ENCODE measurements at places on chromosomes 16 and 17. TPM values are rescaled to one million over a fixed set of nuclear protein-coding genes. Genes with fewer than 3 reads are reported as not detected.
A peak's percentile ranks its signal among the peaks of the same experiment; 100 is the strongest.

GRCh38 chr16:74862743-74863244 lies 88.2 kb upstream of the FA2H start:
- no peak for DNase-seq

- no peak for DNase-seq
Measured at GRCh38 chr17:38750044-38750311, 1.8 kb upstream of the PCGF2 start.

- DNase-seq, result no peak
Measured at GRCh38 chr17:72222661-72223380, 102.0 kb downstream of the SOX9 start.

DNA sequence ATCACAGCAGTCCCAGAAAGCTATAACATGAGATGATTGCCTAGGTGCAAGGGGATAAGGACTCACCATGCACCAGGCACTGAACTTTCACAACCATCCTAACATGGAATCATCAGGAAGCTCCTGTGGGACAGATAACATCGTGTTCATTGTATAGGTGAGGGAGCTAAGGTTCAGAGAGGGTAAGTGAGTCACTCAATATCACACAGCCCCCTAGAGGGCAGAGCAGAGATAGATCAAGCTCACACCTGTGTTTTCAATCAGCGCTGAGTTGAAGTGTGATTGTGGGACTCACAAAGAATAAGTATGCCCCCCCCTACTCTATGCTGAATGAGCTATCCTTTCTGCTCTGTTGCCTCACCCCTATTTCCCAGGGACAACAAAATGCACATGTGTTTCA lies 377.7 kb upstream of the ERCC4 start:
- no peak for DNase-seq

DNA sequence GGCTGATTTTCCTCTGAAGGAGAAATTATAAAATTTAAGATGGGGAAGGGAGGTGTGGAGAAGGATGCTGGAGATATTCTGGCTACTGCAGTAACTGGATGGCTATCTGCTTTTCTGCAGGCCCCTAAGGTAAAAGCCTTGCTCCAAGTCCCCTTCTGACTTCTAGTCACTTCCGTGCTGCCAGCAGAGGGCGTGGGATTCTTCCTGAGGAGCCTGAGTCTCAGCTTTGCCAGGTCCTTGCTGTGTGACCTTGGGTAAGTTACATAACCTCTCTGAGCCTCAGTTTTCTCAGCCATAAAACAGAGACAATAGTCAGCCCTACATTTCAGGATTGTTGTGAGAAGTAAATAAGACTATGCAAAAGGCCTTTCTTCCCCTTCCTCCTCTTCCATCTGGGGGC lies 24.3 kb upstream of the TMEM220 start:
- DNase-seq, result no peak

- no peak for DNase-seq
Measured at GRCh38 chr16:24146518-24146917, 109.6 kb upstream of the CACNG3 start.

DNA sequence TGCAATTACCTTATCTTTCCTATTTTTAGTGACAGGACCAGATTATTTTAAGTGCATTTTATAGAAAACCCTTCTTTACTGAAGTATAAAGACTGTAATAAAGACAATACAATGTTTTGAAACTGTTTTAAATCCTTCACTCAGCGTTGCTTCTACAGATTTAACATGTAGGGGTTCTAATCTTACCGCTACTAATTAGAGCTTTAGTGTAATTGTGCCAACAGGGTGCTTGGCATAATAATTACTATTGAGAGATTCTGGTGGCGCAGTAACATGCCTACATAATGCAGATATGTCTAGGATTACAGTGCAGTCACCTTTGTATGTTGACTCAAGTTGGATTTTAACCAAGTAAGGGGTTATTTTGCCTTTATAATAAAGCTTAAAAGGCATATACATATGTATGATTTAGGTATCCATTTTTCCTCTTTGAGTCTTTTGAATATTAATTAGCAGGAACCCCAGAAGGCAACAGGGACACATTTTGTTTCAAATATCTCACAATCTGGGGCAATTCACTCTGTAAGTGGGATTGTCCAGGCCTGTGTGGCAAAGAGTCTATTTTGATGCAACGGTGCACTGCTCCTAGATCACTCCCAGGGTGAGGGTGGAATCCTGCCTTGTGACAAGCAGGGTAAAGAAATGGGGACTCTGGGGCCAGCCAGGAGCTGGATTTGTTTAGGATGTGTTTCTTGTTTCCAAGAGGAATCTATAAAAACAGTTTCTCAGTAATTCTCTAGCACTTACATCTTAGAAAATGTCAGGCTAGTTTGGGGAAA lies 604.7 kb upstream of the SALL1 start:
- no peak for DNase-seq

GRCh38 chr17:34305606-34306005 lies 13.6 kb upstream of the CCL8 start:
- DNase-seq, result no peak

DNA sequence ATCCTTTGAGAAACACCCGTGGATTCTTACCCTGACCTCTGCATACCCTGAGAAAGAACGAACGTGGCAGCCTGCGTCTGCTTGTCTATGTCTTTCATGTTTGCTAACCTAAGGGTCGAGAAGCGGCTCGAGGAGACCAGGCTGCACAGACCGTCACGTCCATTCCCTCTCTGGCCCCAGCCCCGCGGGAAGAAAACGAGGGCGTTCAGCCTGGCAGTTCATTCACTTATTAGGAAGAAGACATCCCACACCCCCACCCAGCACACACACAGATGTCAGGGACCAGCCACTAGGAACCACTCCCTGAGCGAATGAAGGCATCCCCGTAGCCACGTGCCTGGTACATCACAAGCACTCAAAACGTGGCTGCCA lies 655 bp upstream of the MTHFSD start:
- no peak for DNase-seq

- no peak for DNase-seq
Measured at GRCh38 chr17:34565713-34566112, 13.7 kb upstream of the TMEM132E start.

DNA sequence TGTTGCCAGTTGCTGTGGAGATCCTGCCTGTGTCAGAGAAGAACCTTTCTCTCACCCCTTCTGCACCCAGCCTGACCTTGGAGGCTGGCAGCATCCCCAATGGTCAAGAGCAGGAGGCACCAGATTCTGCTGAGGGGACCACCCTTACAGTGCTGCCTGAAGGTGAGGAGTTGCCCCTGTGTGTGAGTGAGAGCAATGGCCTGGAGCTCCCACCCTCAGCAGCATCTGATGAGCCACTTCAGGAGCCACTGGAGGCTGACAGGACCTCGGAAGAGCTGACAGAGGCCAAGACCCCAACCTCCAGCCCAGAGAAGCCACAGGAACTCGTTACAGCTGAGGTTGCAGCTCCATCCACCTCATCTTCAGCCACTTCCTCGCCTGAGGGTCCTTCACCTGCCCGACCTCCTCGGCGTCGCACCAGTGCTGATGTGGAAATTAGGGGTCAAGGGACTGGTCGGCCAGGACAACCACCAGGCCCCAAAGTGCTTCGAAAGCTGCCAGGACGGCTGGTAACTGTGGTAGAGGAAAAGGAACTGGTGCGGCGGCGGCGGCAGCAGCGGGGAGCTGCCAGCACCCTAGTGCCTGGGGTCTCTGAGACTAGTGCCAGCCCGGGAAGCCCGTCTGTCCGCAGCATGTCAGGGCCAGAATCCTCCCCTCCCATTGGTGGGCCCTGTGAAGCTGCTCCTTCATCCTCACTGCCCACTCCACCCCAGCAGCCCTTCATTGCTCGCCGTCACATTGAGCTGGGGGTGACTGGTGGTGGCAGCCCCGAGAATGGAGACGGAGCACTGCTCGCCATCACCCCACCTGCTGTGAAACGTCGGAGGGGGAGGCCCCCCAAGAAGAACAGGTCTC lies 10.2 kb upstream of the PHKG2 start:
- DNase-seq, result no peak

GRCh38 chr16:89275837-89276720 lies 58.6 kb downstream of the ZNF778 start:
- DNase-seq, result no peak

GRCh38 chr16:13767215-13767614 lies 152.7 kb upstream of the ERCC4 start:
- DNase-seq, result no peak

GRCh38 chr17:4999430-5000093 lies 1.8 kb downstream of the KIF1C start:
- DNase-seq, result no peak

GRCh38 chr17:39002991-39003715 lies 36.0 kb upstream of the FBXO47 start:
- no peak for DNase-seq

DNA sequence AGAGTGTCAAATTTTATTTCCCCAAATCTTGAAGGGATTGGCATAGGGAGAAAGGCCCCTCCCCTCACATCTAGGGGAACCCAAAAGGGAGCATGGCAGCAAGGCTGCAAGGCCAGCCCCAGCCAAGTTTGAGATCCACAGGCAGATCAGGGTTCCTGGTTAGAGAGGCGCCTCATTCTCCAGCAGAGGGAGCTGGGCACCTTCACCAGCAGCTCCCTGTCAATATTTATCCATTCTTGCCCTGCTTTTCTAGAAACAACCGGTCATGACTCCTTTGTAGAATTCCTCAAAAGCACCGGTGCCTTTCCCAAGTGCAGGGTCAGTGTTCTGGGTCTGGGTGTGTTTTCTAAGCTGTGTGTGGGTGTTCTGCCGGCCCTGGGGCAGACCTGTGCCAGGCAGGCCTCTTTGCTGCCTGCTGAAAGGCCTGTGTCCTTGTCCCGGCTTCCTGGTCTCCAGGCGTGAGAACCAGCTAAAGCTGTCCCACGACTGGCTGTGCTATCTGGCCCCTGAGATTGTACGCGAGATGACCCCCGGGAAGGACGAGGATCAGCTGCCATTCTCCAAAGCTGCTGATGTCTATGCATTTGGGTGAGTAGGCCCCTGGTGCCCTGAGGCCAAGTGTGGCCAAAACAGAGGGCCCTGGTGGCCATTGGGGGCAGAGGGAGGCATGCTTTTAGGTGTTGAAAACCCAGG lies 21.2 kb upstream of the LGALS9 start:
- DNase-seq, result peak; percentile 30

DNA sequence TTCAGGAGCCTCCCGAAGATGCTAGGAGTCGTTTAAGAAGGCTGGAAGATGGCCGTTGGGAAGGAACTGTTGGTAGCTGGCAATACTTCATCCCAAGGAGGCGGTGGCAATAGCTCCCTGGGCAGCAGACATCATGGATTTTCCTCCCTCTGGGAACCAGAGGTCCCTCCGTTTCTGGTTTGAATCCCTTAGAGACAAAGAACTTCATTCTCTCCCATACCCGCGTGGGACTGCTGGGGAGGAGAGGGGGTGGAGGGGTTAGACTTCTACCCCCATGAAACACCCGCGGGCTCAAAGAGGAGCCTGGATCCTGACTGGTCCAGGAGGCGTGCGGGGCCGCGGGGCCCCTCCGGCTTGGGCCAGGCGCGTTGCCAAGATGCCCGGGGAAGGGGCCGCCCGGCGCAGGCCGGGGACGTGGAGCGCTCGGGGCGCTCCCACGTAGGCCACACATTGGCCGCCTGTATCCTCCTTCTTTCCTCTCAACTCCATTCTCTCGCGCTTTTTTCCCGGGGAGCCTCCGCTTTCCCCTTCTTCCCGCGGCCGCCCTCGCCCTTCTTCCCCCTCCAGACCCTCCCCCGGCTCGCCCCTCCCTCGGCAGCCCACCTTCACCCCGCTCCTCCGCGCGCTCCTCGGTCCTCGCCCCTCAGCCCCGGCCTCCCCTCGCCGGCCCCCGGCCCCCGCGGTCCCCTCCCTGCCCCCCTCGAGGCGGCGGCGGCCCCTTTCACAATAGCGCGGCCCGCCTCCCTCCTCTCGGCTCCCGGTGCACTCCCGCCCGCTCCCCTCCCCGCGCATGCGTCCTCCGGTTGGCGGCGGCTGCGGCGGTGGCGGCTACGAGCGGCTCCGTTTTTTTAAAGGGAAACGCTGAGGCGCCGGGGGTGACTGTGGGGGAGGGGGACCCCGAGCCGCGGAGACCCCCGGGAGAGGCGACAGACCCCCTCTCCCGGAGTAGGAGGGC lies at the start of gene MSL1:
Gene MSL1 (plus strand): TSS at position 791 of the 955 bp plus-strand sequence. CDS start 642 bp downstream, outside the sequence.
- DNase-seq, result peak; percentile 88

DNA sequence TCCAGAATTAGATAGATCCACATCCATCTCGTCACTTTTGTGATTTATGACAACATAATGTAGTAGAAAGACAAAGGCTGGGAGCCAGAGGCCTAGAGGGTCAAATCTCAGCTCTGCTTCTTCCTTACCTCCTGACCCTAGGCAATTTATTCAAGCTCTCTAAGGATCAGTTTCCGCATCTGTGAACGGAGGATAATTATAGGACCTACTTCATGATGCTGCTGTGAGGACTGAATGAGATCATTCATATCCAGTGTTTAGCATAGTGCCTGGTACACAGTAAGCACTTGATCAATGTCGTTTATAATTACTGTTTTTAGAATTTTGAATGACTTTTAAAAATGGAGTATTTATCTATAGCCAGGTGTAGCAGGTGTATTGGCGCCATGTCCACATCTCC lies 128.4 kb downstream of the SHISA9 start:
- DNase-seq, result no peak

GRCh38 chr17:68314916-68315535 lies 23.7 kb downstream of the ARSG start:
- DNase-seq, result no peak

DNA sequence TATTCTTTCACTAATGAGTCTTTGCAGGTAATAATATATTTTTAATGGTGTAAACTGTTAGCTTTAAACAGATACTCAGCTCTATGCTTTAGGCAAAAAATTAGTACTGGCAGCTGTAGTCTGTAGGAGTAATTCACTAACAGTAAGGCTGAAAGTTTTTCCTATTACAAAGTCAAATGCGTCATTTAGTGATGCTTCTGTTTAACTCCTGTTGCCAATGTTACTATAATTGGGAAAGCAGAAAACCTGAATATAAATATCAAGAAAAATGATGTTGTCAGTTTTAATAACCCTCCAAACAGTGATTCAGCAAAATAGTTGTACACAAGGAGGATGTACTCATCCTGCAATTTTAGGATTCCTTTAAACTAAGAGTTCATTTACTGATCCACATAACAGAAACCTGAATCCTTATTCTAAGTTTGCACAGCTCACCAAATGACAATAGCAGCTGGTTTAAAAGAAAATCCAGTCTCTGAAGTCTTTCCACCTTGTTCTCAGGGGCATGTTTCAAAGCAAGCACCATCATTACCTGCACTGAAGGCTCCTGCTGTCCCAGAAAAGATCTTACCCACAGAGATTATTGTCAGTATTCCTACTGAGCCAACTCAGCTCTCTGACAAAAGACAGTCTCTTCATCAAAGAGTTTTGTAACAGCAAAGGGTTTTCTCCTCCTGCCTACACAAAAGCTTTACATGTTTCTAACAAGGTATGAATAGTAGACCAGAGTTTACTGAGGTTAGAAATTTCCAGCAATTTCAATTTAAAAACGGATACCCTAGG lies 4.2 kb downstream of the CDR2 start:
- no peak for DNase-seq

- DNase-seq, result no peak
Measured at GRCh38 chr16:27228045-27228444, 24.7 kb downstream of the KDM8 start.

The TMIGD1 gene
- total RNA-seq, result not detected

The STARD3 gene
- 77.7 TPM for total RNA-seq

The SMIM22 gene
- not detected for total RNA-seq

The EVPL gene
- not detected for total RNA-seq

The CCDC200 gene
- total RNA-seq, result not detected

The HOXB7 gene
- 3.6 TPM for total RNA-seq

The C17orf78 gene
- total RNA-seq, result not detected

The NACA2 gene
- not detected for total RNA-seq

The NPIPB2 gene
- 4.4 TPM for total RNA-seq

The DNAH9 gene
- not detected for total RNA-seq

The TBX6 gene
- total RNA-seq, result 2.6 TPM

The FZD2 gene
- total RNA-seq, result 12.9 TPM

The HCRT gene
- not detected for total RNA-seq

The HOXB4 gene
- 6.5 TPM for total RNA-seq
